ENCODE measurements at places on chromosomes 2 and 18.

DNA sequence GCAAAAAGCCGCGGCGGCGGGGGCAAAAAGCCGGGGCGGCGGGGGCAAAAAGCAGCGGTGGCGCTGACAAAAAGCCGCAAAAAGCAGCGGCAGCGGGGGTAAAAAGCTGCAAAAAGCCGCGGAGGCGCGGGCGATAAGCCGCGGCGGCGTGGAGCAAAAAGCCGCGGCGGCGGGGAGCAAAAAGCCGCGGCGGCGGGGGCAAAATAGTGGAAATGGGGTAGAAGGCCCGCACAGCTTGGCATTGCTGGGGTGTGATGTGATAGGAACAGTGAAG lies 450.1 kb downstream of the ANKRD30B start:
- no peak for DNase-seq

DNA sequence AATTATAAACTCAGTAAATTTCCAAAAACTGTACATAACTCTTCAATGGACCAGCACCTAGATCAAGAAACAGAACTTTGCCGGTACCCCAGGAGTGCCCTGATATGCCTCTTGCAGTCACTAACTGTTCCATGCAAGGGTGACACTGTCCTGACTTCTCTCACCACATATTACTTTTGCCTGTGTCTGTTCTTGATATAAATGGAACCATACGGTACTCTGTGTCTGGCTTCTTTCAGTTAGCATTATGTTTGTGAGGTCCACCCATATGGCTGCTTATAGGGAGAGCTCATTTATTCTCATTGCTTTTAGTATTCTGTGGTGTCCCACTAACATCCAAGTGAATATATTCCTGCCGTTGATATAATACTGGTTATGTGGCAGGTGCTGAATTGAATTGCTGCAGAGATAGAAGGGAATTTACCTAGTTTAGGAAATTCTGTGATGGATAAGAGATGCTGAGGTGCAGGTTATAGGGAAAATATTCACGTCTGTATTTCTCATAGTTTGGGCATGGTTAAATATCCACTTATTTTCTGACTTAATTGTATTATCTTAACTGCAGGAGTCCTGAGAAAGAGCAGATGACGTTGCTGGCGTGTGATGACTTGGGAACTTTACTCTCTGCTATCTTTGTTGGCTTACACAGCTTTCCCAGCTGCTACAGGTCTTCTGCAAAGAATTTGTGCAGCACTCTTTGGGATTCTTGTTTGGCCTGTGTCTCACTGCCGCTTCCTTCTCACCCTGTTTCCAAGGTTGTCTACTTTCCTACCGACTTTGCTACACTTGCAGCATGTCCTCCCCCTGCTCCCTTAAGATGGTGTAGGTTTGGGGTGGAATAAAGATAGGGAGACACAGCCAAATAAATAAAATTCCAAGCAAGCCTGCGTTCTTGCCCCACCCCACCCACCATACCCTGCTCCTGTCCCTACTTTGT lies 107.9 kb downstream of the MAP4K4 start:
- no peak for DNase-seq

DNA sequence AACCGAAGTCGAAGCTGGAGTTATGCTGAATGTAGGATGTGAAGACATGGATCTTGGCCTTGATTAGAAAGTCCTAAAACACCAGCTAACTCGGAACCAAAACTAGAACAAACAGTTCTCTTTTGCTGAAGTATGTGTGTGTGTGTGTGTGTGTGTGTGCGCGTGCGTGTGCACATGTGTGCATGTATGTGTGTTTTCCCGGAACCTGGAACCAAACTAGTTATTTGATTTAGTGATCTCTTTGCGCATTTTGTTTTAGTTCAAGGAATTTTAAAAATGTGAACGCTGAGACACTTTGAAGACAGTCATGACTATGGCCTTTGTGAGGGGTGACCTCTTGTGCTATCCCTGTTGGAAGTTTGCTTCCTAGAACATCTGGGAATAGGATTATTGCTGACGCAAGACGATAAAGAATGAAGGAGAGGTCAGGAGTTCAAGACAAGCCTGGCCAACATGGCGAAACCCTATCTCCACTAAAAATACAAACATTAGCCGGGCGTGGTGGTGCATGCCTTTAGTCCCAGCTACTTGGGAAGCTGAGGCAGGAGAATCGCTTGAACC lies 23.8 kb downstream of the FHL2 start:
- no peak for DNase-seq

- no peak for DNase-seq
Observed at GRCh38 chr2:219624565-219624964, 2.9 kb upstream of the SLC4A3 start.

- no peak for DNase-seq
Observed at GRCh38 chr18:75204269-75204731, 4.6 kb downstream of the PTGR3 start.

DNA sequence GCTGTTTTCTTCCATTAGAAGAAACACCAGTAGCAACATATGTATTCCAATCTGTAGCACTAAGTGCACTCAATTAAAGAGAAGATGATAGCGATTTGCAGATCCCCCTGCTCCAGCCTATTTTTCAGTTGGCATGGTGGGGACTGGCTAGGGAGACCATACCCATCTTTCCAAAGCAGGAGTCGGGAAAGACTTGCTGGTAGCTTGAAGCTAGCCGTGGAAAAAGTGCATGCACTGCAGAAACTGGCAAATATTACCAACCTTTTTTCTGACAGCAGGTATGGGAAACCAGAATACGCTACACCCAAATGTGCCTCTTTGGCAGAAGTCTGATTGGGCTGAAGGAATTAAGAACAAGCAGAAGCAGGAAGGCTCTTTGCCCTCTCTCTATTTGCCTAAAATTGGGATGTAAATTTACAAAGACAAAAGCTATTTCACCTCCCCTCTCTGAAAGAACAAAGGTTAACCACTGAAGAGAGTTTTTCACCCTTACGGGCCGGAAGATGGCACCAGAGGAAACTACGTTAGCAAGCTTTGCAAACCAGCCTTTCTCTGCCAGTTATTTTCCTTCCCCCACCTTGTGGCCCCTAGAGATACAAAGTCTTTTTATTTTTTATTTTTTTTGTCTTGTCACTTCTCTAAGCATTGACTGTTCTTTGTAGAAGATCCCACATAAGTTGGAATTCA lies 273.1 kb downstream of the DLGAP1 start:
- DNase-seq = no peak

DNA sequence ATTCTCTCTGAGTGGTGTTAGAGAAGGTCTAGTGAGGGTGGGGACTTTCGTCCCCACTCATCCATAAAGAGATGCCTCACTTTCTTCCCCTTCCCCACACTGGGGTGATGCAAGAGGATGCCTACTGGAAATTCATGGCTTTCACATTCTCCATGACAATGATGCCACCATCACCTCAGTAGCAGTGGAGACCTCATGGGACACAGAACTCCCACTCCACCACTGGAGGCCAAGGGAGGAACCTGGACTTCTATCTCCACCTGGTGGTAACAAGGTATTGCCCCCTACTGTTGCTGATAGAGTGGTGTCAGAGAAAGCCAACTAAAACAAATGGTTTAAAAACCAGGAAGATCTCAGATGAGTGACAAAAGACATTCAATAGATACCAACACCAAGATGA lies 110.9 kb downstream of the INHBB start:
- no peak for DNase-seq

- no peak for DNase-seq
Observed at GRCh38 chr2:70696142-70696541, 71.9 kb downstream of the ADD2 start.

DNA sequence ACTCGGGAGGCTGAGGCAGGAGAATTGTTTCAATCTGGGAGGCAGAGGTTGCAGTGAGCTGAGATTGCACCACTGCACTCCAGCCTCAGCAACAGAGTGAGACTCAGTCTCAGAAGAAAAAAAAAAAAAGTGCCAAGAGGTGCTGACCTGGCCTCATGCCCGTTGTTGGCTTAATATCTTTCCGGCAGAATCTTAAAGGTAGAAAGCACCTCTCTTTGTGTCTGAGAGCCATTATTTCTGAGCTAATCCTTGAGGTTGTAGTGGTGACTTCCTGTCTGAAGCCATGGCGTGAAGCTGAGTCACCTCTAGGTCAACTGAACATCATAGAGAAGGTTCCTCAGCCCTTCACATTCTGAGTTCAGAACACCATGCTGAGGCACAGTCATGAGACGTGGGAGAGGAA lies 60.4 kb downstream of the WDSUB1 start:
- peak; percentile 9 for DNase-seq

- no peak for DNase-seq
Observed at GRCh38 chr2:106805716-106806115, 80.3 kb downstream of the ST6GAL2 start.

DNA sequence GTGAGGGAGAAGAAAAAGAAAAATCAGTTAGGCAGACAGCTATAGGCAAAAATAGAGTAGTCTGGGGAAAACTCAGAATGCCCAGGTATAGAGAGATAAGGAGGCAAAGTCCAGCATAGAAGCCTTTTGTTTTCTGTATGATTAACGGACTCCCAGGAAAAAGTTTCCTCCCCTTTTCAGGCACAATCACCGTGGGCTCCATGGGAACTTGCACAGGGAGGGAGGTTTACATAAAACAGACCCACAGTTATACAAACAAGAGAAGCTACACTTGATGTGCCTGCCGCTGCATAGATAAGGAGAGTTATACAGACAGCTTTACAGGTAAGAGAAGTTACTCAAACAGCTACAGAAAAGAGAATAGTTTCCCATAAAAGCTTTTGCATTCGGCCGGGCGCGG lies 39.2 kb upstream of the SULT1C3 start:
- DNase-seq = no peak

- DNase-seq = no peak
Observed at GRCh38 chr2:109347626-109348025, 218.6 kb downstream of the SH3RF3 start.

- DNase-seq = no peak
Observed at GRCh38 chr2:48219555-48220436, 310.2 kb upstream of the STON1 start.

GRCh38 chr2:241570961-241571581 lies 12.5 kb downstream of the BOK start:
- DNase-seq = no peak

- no peak for DNase-seq
Observed at GRCh38 chr18:12885500-12885899, 1.5 kb upstream of the PTPN2 start.

- no peak for DNase-seq
Observed at GRCh38 chr2:142048581-142048980, 82.2 kb downstream of the LRP1B start.

DNA sequence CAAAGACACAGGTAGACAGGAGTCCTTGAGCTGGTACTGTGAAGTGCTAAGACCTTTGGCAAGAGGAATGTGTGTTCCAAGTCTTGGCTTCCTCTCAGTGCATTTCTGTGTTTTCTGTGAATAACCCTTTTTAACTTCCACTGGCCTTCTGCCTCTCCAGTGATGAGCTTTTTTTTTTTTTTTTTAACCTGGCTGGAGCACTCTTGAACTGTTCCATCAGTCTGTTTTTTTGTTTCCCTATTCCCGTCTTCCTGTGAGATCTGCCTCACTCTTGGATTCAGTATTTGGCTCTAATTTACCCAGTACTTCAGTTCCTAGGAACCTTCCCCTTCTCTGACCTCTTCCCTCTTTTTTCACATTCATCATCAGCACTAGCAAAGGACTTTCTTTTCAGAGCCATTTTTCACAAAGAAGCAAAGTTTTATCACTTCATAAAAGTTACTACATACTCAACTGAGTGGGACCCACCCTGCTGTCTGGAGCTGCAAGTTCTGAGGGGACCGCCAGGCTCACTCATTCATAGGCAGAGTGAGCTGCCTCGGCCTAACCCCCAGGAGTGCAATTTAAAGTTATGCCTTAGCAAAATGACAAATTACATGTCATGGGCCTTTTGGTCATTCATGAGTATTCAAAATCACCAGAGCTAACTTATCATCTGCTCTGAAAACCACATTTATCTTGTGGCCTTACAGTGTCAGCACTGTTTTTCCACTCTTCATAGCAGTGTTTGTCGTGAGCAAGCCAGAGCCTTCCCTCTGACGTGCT lies 126.9 kb upstream of the DAPL1 start:
- DNase-seq = no peak

GRCh38 chr18:66346833-66347588 lies 256.9 kb downstream of the CDH19 start:
- DNase-seq = no peak

All from LoVo (cell line).